ENCODE measurements at places on chromosomes 2 and 18.

- no peak for DNase-seq
Observed at GRCh38 chr2:156309167-156309566, 23.4 kb downstream of the NR4A2 start.

DNA sequence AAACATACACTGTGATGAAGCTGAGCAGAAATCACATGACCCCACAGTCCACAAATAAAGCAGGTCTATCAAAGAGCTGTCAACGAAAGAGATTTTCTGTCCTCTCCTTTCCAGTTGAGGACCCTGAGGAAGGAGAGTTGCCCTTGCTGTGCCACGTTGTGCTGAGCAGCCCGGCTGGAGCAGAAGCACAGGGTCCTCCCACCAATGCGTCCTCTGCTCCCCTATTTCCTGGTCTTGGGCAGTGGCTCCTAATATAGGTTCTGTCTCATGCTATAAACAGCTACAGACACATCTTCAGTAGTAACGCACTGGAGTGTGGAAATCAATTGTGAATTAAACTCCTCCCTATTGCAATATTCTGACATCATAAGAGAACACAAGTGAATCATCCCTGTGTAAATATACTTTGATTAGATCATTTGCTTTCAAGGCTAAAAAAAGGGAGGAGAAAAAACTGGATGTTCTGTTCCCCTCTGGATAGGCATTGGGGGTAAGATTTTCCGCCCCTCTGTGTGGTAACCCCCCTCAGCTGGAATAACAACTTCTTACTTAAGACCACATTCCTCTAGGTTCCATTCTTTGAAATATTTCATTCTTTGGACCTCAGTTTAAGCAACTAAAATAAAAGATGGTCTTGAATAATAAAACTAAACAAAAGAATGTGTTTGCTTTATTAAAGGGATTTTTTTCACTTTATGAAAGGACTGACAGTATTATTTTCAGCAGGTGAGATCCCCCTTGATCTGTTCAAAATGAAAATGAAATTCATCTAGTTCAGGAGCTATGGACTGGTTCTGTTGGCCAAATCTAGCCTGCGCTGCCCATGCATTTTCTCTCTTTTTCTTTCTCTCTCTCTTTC is 8.3 kb upstream of the RHOB start:
- peak; percentile 36 for DNase-seq

DNA sequence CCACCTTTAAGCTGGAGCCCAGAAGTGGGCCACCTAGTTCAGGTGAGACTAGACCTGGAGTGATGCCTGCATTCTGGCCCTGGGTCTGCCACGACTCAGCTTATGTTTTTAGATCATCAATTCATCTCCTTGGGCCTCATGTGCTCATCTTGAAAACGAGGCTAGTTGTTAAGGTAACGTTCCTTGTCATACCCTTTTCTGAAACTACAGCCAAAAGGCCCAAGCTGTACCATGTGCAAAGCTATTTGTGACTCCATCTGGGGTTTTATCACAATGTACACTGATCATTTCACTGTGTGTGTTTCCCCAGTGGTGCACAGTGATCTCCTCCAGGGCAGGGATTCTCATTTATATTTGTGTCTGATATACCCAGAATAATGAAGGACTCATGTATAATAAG is 138.4 kb upstream of the COPS8 start:
- no peak for DNase-seq

DNA sequence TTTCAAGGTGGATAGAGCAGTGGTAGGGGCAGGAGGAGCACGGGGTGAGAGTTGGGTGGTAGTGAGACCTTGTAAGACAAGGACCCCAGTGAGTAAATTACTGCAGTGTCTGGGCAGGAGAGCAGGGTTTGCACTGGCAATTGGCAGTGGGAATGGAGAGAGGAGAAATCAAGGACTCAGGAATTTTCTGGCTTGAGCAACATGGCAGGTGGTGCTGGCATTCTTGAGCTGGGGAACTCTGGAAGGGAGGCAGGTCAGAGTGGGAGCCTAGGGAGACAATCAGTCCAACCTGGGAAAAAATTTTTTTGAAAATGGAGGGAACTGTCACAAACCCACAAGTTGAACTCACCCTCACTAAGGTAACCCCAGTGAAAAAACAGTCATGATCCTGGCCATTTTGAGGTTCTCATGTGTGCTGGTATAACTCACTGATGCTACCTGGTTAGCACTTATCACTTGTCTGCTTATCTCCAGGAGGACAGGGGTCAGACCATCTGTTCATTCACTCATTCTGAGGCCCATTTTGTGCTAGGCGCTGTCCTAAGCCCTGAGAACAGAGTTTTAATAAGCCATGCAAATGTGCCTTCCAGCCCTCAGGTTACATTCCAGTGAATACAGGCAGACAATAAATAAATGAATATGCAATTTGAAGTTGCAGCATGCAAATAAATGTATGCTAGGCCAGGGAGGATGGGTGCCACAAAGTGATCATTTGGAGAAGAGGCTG is 92.2 kb upstream of the SEC11C start:
- no peak for DNase-seq

- DNase-seq, result no peak
Observed at GRCh38 chr2:162164802-162165201, 12.8 kb upstream of the GCG start.

- DNase-seq, result no peak
Observed at GRCh38 chr2:152016181-152017120, 82.4 kb downstream of the CACNB4 start.

GRCh38 chr2:56960581-56960980 is 776.8 kb downstream of the CCDC85A start:
- DNase-seq, result no peak

GRCh38 chr2:39705638-39706037 is 39.9 kb downstream of the TMEM178A start:
- no peak for DNase-seq

DNA sequence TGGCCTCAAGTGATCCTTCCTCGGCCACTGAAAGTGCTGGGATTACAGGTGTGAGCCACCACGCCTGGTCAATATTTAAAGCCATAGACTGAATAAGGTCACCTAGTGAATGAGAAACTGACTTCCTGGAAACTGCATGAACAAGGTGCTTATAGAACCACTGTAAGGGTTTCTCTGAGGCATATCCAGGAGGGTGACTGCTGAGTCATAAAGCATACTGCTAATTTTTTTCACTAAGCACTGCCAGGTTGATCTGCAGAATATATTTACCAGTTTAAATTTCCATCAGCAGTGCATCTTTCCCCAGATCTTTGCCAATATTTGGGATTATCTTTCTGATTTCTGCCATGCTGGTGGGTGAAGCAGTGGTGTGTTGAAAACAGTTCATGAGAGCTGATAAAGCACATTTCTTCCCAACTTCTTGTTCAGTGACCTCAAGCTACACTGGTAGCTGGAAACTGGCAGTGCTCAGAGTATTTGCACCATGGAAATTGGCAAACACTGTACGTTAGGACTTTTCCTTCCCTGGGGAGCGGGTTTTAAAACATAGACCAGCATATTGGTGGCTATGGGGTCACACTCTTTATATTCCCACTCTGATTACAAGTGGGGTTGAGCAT is 4.2 kb upstream of the CLIP4 start:
- DNase-seq, result no peak

GRCh38 chr2:147255812-147256211 is 589.0 kb upstream of the ACVR2A start:
- no peak for DNase-seq

- no peak for DNase-seq
Observed at GRCh38 chr18:55654986-55655385, 67.0 kb upstream of the TCF4 start.

DNA sequence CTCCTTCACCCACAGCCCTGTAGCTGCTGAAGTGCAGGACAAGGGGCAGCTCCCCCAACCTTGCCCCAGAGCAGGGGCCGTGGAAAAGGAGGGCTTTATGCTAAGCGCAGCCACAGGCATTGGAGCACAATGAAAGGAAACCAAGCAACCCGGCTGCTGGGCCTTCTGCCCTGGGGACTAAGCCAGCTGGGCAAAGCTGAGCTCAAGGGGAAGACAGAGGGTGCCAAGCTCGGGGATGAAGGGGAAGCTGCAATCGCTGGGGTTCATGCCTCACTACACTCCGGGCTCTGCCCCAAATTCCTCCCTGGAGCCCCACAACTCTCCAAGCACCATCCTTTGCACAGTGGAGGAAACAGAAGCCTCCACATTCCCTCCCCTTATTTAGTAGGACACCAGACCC is 12.4 kb downstream of the SFXN5 start:
- DNase-seq, result no peak

DNA sequence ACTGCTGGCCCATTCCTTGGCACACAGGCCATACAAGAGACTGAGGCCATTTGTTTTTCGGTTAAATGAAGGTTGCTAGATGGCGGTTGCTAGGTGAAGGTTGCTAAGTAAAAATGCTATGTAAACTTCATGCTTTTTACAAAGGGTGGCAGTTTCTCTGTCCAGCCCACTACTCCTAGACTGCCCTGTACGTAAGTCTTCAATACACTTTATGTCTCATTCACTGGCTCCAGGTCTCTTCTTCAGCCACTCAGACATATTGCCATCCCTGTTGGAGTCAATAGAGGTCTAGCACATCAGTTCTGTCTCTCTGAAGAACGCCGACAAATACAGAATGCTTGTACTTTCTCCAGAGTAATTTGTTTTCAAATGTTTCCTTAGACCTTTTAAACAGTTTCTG is 370.9 kb upstream of the RND3 start:
- DNase-seq, result no peak

- peak; percentile 48 for DNase-seq
Observed at GRCh38 chr2:241354668-241355658, 1.1 kb upstream of the FARP2 start.

DNA sequence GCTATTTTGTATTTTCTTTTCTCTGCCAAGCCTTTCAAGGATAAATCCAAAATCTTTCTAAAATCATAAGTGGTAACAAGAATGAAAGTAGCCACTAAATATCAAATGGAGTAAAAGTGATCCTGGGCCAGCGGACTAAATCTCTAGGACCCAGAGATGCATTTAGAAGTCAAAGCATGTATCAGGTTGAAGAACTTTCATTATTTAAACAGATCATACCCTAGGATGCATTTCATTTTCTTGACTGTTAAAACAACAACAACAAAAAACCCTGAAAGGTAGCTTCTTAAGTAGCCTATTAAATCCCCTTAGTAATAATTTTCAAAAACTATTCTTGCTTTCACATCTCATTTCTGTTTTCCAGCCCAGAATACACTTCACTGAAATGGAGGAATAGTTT is 4.8 kb upstream of the POU3F3 start:
- DNase-seq, result no peak

GRCh38 chr18:10752382-10752781 is 226.6 kb downstream of the NAPG start:
- no peak for DNase-seq

DNA sequence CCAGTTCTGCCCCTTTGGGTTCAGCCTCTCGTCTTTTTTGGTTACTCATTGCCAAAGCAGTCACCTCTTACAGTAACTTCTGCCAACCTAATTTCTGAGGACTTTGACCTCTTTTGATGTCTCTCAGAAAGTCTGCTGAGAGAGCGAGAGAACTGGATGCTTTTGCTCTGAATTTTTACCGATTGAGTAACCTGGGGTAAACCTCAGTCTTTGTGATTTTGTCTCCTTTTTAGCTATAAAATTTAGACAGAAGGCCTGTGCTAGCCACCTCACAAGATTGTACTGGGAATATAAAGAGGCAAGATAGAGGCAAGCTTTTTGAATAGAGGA is 34.8 kb upstream of the IL1R1 start:
- DNase-seq, result no peak

DNA sequence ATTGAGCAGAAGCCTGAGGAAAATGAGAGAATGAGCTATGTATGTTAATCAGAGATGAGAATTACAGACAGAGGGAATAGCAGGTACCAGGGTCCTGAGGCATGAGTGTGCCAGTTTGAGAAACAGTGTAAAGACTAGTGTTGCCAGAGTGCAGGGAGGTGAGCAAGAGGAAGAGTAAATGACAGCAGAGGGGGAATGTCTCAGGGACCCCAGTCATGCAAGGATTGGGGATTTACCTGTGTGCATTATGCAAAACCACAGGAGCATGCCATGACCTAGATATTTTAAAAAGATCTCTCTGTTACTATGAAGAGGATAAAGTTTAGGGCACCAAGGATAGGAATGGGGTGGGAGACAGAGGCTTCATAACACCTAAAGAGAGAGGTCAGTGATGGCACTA is 72.1 kb downstream of the TTC32 start:
- DNase-seq, result no peak

- peak; percentile 98 for DNase-seq
Observed at GRCh38 chr2:169072163-169072925, 3.0 kb downstream of the DHRS9 start.

- no peak for DNase-seq
Observed at GRCh38 chr2:165634855-165635254, 159.2 kb downstream of the GALNT3 start.

- peak; percentile 23 for DNase-seq
Observed at GRCh38 chr2:224584111-224584784, 915 bp downstream of the CUL3 start.

Measured in MV-4-11 (cell line).